ENCODE measurements at places on chromosomes 6 and 20. TPM values are rescaled to one million over a fixed set of nuclear protein-coding genes. Genes with fewer than 3 reads are reported as not detected.

GRCh38 chr20:16601047-16601446 is 27.8 kb upstream of the KIF16B start:
- no peak for DNase-seq

GRCh38 chr6:81838724-81839426 is 86.4 kb upstream of the TENT5A start:
- DNase-seq = no peak

- DNase-seq = no peak
Measured at GRCh38 chr6:166633732-166634535, 6.9 kb upstream of the RPS6KA2 start.

DNA sequence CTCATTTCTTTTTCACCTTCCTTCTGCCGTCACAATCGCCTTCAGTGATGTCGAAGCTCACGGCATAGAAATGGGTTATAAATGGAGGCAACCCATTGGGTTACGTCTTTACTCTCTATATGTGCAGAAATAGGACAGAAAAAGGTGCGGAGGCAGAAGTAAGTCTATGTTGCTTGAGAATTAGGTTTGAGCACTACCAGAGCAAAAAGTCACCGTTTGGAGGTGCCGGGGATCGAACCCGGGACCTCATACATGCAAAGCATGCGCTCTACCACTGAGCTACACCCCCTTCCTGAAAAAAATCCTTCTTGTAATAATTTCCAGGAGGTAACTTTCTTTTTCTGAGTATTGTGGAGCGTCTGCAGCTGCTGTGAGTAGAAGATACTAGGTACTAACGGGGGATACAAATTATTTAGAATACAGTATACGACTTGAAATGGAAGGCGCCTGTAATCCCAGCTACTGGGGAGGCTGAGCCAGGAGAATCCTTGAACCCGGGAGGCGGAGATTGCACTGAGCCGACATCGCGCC is 134.2 kb downstream of the TRIM27 start:
- DNase-seq = no peak

DNA sequence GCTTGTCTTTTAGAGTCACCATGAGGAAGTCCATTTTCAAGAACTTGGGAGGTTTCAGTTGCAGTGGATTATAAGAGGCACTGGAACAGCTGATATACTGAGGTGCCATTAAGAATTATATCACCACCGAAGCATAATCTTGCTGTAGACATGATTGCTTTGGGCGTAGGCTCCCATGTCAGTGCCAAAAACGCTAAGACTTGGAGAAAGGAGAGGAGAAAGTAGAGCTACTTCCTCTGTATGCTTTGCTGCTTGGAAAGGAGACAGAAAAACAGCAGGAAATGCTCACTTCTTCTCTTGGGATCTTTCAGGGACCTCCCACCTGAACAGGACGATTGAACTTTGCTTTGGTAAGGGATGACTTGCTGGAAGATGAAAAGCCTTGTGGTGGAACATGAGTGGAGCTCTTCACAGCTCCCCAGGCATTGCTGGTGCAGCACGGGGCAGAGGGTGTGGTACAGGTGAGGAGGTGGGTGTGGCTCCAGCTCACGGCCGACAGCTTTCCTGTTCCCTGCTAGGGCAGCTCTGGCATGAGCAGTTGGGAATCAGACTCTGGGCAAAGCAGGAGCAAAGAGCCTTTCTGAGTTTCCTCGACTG is 190.4 kb upstream of the JAG1 start:
- DNase-seq = no peak

DNA sequence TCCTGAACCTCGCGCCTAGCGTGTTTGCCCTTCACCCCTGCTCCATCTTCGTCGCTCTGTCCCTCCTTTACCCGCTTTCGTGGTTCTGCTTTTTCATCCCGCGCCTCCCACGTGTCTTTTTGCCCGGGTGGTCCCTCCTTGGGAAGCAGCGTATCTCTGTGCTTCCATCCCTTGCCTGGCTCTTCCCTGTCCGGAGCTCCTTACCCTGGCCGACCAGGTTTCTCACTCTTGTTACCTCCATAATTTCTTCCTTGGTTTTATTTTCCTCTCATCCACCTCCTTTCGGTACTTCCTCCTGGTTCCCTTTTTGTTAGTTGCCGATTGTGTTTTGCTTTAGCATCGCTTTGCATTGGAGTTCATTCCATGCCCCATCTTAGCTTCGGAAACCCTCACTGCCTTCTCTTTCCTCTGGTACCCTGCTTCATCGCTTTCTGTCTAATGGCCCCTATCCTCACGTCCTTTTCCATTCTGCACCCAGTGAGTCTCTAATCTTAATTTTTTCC is 735 bp downstream of the FAM135A start:
- DNase-seq = no peak

GRCh38 chr20:57943950-57944349 is 234.1 kb upstream of the PMEPA1 start:
- DNase-seq = no peak

GRCh38 chr6:158711264-158711663 is 61.4 kb downstream of the SYTL3 start:
- DNase-seq = no peak

DNA sequence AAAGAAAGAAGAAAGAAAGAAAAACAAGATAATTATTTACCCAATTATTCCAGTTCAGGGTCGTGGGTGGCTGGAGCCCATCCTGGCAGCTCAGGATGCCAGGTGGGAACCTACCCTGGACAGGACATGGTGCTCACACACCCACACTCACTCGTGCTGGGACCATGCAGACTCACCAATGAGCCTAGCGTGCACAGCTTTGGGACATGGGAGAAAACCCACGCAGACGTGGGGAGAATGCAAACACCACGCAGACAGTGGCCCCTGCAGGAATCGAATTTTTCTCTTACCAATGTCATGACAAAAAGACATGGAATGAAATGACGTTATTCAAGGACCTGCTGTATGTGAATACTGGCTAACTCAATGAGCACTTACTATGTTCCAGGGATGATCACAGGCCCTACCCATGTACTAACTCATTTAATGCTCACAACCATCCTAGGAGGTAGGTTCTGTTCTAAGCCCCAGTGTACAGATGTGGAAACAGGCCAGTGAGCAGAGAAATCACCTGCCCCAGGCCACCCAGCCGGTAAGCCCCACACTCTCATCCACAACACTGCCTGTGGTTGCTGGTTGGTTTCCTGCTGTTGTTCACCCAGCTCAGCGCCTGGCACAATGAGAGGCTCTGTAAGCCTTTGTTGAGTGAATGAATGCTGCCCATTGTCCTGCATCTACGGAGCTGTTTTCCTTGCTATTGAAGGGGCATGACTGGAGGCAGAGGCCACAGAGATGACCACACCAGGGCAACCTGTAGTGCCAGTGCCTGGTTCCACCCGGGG is 6.8 kb upstream of the PI16 start:
- peak; percentile 71 for DNase-seq

DNA sequence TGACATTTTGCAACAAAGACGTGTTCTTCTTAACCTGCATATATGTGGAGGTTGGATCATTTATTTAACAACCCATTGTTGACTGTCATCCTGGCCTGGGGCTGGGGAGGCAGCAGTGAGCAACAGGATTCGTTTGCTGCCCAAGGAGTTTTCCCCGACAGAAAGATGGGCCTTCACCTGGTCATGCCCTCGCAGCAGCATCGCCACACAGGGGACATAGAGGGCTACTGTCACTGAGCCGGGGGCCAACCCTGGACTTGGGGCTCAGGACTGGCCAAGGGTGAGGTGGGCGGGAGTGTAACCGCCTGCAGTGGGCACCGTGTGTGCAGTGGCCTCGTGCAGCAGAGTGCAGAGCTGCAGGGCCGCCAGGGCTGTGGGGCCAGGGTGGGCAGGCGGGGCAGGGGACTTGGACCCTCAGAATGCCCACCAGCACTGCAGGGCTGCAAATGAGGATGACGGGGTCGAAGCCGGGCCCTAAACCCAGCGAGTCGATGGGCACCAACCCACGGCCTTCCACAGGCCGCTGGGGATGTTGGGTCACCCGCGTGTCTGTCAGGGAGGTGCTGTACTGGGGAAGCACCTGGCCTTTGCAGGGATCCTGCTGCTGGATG is 11.8 kb downstream of the DUSP22 start:
- DNase-seq = no peak

GRCh38 chr6:25499615-25500235 is 152.3 kb upstream of the SCGN start:
- no peak for DNase-seq

DNA sequence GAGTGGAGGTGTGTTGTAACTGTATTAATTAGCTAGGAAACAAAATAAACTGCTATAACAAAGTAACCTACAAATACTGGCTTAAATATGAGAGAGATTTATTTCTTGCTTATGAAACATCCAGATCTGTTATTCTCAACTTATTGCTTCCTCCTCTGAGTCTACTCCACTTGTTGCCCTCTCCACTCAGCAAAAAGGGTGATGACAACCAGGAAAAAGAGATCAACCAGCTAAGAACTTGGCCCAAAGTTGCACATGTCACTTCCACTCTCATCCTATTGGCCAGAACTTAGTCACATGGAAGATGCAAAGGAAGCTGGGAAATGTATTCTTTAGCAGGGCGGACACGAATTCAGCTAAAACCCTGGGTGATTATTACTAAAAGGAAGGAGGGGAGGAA is 5.2 kb upstream of the TP53RK start:
- DNase-seq = no peak

KIFC1 gene
- total RNA-seq = 127 TPM

NT5E gene
- total RNA-seq = 3.4 TPM

KHDC1L gene
- total RNA-seq = 0.58 TPM

KIAA1586 gene
- total RNA-seq = 11.8 TPM

CST4 gene
- total RNA-seq = not detected

CAGE1 gene
- total RNA-seq = 0.08 TPM

BPIFB3 gene
- not detected for total RNA-seq
